Suprapubic skin (tissue), 4 donors: ENCODE measurements at places on chromosomes 1 and 21. TPM values are rescaled to one million over a fixed set of nuclear protein-coding genes. Genes with fewer than 3 reads are reported as not detected.

- DNase-seq: no peak
Observed at GRCh38 chr1:218317061-218317460, 28.1 kb upstream of the TGFB2 start.

Gene OR2M3
- not detected for total RNA-seq

- no peak for DNase-seq
Observed at GRCh38 chr1:67897270-67897949, 64.1 kb upstream of the GNG12 start.

- DNase-seq: no peak
Observed at GRCh38 chr1:70196333-70196732, 9.0 kb downstream of the LRRC40 start.

- no peak for DNase-seq
Observed at GRCh38 chr1:30822966-30823581, 65.5 kb upstream of the LAPTM5 start.

GRCh38 chr21:35244514-35244913 is 195.4 kb upstream of the RUNX1 start:
- no peak for DNase-seq

Gene FCN3
- 4.7 TPM for total RNA-seq

GRCh38 chr1:184590163-184590750 is 164.4 kb downstream of the EDEM3 start:
- DNase-seq: no peak

DNA sequence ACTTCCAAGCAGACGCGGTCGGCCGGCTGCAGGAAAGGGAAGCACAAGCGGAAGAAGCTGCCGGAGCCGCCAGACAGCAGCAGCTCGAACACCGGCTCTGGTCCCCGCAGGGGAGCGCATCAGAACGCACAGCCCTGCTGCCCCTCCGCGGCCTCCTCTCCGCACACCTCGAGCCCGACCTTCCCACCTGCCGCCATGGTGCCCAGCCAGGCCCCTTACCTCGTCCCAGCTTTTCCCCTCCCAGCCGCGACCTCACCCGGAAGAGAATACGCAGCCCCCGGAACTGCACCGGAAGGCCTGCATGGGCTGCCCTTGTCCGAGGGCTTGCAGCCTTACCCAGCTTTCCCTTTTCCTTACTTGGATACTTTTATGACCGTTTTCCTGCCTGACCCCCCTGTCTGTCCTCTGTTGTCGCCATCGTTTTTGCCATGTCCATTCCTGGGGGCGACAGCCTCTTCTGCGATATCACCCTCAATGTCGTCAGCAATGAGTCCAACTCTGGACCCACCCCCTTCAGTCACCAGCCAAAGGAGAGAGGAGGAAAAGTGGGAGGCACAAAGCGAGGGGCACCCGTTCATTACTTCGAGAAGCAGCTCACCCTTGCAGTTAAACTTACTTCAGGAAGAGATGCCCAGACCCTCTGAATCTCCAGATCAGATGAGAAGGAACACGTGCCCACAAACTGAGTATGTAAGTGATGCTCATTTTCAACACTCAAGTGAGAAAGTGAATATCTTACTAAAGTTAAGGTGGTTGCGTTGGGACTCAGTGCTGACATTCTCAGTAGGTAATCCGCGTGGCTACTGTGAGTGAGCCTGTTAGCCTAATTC is 25.5 kb downstream of the UTS2 start:
- DNase-seq: no peak

- DNase-seq: no peak
Observed at GRCh38 chr1:2639203-2639602, 6.4 kb upstream of the MMEL1 start.

DNA sequence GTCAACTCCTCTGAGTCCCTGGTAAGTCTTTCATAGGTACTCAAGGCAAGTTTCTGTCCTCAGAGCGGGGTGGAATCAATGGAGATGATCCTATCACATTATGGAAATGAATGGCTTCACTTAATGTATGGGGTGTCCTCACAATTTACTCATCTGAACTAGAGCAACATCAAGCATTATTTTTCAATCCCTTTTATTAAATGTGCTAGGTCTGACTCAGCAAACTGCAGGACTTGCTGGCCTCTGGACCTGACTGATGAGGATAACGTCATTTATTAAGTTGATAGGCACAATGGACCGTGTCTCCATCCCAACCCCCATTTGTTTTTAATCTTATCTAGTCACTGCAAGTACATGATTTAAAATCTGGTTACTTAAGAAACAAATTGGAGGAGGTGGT is 259.2 kb downstream of the NUF2 start:
- DNase-seq: no peak

Gene EPB41
- total RNA-seq: 72.3 TPM

Gene IL20
- total RNA-seq: not detected

DNA sequence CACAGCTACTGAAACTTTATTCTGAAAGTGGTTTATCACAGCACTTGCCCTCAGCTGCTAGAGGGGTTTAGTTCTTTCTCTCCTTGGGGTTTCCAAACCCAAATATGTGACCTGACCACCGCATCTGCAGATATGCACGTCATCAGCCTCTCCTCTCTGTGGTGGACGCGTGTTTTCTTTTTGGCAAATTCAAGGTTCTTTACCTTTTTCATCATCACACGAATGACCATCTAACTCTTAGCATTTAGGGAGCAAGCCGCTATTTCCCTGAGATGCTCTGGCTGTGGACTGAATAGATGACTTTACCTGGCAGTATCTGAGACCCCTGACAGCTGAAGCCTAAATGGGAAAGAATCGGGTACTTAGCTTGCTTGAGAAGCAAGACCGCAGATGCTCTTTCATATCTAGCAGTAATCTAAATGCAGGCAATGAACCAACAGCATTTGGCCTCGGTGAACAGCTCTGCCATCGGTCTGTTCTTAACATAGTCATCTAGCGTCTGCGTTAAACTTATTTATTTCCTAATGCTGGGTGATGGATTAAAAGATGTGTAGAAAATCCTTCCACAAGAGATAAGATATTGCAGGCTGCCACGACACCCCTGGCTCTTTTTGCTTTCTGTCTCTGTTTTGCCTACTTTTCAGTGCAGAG is 463.4 kb downstream of the CAMTA1 start:
- DNase-seq: no peak

DNA sequence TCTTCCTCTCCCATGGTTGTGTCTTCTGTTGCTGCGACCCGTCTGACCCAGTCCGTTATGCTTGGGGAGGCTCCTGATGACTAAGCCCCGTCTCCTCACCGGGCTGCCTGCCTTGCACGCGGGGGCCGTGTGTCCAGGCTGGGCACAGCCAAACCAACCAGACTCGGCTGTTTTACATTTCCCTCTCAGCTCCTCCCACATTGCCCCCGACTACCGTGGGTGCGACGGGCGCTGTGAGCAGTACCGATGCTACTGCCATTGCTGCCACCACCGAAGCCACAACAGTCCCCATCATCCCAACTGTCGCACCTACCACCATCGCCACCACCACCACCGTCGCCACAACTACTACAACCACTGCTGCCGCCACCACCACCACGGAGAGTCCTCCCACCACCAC is 46.0 kb upstream of the CNTN2 start:
- no peak for DNase-seq

DNA sequence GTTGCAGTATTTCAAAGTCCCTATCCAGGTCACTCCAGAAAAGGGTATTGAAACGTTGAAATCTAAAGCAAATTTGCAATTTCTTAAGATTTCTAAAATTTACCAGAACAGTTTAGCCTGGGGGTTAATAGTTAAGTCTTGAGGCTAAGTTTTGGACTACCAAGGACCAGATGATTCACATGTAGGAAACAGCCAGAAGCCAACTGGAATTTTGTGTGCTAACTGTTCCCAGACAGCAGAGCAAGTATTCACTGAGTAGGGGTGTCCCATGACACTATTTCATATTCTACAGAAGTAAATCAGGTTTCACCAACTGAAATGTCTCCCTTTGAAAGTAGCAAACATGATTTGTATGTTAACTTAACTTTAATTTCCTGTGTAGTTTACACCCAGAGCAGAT is 11.5 kb upstream of the C1orf105 start:
- DNase-seq: no peak

DNA sequence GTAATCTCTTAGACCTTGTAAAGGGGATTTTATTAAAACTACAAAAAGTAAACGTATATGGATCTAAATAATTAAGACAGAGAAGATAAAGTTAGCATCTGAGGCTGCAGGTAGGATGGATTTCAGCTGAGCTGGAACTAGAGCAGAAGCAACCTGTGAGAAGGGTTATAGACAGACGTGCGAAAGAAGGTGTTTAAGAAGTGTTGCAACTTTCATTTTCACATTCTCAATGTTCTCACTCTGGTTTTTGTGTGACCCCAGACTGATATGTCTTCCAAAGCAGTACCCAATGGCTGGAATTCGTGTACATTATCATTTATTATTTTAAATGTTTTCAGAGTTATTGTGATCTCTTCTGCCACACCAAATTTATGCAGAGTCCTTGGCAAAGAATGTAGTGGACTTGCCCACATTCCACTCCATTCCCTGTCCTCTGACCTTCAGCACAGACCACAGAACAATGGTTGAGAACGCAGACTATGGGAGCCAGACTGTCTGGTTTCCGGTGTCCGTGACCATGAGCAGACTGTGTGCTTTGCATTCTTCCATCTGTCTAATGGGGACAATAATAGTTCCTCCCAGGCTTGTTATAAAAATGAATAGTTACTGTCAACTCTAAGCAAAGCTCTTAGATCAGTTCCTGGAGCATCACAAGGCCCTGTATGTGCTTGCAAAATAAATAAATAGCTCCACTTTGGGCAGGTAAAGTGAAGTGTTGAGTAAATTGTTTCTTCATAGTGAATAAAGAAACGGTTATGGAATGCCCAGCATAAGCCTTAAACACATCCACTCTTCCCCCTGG is 140.6 kb upstream of the SAMSN1 start:
- DNase-seq: no peak

DNA sequence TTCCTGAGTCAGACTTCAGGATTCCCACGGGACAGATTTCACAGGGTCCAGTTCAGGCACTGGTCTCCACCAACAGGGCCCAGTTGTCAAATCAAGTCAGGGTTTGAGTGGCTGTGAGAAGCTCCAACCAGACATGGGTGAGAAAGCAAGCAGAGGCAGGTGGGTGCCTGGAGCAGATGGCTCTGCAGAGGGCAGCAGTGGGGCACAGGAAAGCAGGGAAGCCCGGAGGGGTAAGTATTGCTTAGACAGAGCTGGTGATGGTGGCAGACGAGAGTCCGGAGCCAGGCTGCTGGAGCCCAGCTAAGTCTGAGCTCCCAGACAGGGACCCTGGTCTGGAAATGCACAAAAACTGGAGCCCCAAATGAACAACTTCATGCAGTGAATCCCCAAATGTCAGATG is 40.4 kb downstream of the RIMS3 start:
- no peak for DNase-seq

- DNase-seq: no peak
Observed at GRCh38 chr1:71561729-71562128, 480.9 kb upstream of the ZRANB2 start.

Gene PPP2R5A
- total RNA-seq: 46.5 TPM

GRCh38 chr1:27238032-27238431 is 3.6 kb downstream of the WDTC1 start:
- DNase-seq: no peak

GRCh38 chr1:223755992-223756775 is 43.8 kb downstream of the CAPN2 start:
- DNase-seq: no peak

GRCh38 chr1:236288620-236288976 is 6.8 kb upstream of the ERO1B start:
- no peak for DNase-seq
